ENCODE measurements at places on chromosomes 5 and 9. TPM values are rescaled to one million over a fixed set of nuclear protein-coding genes. Genes with fewer than 3 reads are reported as not detected.

GRCh38 chr9:135661816-135662560 lies 1.1 kb upstream of the LCN9 start:
- DNase-seq, result no peak

DNA sequence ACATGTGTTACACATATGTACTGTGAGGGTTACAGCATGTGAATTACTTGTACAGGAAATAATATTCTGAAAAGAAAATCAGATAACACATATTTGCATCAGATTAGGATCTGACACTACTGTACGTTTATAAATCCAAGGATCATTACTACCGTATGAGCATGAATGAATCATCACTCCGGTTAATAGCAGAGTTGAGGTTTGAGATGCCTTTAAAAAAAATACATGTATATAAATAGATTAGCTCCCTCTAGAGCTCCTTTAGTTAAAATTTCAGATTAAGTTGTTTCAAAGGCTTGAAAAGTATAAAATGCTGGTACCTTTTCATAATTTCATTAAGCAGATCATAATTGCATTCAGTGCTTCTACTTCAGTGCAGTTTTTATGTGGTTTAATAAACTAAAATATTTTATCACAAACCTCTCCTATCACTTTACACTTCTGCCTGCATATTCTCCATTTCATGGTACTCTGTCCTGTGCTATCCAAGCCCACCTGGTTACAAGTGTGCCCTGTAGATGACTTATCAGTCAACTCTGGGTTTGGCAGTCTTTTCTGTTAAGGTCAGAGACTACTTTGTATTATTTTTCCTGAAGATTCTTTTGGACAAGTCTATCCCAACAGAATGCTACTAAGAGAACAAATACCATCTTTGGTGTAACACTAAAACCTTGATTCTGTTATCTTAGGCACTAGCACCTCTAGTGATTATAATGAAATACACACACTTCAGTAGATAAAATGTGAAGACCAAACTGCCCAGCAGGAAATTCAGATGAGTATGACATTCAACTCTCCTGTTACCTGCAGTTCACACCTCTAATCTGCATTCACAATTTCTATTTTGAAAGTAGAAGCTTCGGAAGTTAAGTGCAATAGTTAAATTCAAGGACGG lies 48.0 kb upstream of the POU5F2 start:
- DNase-seq, result no peak

- no peak for DNase-seq
These were observed 338.1 kb downstream of the ASTN2 start for GRCh38 chr9:117076571-117077290.

DNA sequence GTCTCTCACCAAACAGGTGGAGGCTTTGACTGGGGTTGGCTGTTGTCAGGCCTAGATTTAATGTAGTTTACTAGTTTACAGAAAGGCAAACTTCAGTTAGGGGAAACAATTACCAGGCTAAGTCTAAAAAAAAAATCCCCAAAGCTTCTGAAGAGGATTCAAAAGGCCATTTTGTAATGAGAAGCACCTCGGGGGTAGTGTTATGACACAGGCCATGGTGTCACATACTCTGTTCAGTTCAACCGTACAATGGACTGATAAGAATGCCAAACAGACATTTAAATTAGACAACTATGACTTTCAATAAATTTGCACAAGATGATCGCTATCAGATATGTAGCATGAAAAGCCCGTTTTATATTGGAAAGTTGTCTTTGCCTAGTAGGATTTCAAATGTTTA lies 120.1 kb upstream of the PCA3 start:
- no peak for DNase-seq

GRCh38 chr9:4970970-4971641 lies 14.0 kb upstream of the JAK2 start:
- DNase-seq, result no peak

DNA sequence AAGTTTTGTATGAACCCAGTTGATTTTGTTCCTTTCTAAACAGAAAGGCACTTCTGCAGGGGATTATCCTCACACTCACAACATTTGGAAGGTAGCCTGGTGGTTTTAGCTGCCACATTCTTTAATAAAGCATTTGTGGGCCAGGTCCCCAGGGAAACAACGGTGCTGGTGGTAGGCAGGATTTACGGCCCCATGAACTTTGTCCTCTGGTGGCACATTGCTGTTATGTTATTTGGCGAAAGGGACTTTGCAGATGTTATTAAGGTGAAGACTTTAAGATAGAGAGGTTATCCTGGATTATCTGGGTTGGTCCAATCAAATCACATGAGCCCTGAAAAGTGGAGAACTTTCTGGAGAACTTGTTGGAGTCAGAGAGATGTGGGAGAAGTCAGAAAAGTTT lies 86.3 kb upstream of the C9orf72 start:
- DNase-seq, result no peak

DNA sequence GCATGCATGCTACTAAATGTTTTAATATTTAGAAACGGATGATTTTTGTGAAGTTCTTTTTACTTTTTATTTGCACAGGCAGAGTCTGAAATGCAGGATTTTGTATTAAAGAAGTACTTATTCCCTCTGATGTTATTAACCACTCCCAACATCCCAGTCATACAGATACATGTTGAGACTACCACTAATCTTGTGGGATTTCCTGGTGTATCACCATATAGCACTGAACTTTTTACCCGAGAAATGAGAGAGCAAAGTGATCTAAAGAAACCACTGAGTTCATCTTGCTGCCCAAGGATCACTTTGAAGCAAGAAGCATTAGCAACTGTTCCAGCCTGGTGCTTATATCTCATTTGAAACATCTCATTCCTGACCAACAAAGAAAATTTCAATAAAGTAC lies 443.8 kb downstream of the BNC2 start:
- DNase-seq, result no peak

- no peak for DNase-seq
These were observed 207.6 kb upstream of the S1PR3 start for GRCh38 chr9:88783711-88784083.

GRCh38 chr5:174773371-174773770 lies 49.0 kb downstream of the MSX2 start:
- no peak for DNase-seq

GRCh38 chr9:4339836-4340560 lies 40.1 kb upstream of the GLIS3 start:
- no peak for DNase-seq

DNA sequence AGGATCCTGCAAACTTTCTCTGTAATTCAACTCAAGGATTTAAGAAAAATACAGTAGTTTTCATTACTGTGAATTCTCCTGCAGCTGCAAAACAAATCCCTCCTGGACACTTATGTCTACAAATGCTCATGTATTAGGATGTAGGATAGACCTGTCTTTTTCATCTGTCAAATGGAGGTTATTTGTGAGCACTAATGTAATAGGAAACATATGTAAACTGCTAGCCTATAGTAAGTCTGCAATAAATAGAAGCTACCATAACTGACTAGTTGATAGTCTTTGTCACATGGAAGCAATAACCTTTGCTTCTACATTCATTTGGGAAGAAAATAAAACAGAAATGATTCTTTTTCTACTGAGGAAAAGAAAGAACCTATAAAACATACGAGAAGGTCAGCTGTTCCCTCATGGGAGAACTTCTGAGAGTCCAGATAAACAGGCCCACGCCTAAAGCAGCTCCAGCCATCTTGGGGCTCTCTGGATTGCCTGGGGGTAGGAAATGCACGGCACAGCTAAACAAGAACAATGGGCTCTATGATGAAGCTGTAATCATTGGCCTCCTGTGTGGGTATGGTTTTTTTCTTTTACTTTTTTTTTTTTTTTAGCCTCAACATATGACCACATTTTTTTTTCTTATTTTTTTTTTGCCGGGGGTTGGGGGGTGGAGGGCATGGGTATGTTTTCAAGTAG lies 6.2 kb downstream of the KCNV2 start:
- DNase-seq, result no peak

- DNase-seq, result no peak
These were observed 591.7 kb upstream of the PTPRD start for GRCh38 chr9:11204521-11204920.

Gene FBN2
- 98.3 TPM for polyA plus RNA-seq

- no peak for DNase-seq
These were observed 53.6 kb downstream of the RXRA start for GRCh38 chr9:134379831-134380365.

DNA sequence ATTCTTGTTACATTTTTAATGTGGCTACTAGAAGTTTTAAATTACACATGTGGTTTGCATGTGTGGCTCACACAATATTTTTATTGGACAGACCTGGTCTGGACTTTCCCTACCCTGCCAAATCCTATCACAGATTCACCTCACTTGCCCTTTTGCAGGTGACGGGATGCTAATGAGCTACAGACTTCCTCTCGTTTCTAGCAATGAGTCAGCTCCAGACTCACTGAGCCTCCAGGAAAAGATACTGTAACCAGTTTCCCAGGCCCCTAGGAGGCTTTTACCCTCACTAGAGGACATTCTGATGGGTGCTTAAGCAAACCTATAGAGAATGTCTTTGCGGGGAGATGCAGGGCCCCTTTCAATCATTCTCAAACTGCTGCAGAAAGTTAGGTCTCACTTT lies 135.4 kb downstream of the WDR41 start:
- DNase-seq, result no peak

GRCh38 chr9:9913276-9913832 lies 699.4 kb downstream of the PTPRD start:
- DNase-seq, result no peak

- DNase-seq, result no peak
These were observed 195.7 kb downstream of the CRB2 start for GRCh38 chr9:123551734-123552133.

GRCh38 chr5:98638111-98638510 lies 135.4 kb upstream of the RGMB start:
- DNase-seq, result no peak

DNA sequence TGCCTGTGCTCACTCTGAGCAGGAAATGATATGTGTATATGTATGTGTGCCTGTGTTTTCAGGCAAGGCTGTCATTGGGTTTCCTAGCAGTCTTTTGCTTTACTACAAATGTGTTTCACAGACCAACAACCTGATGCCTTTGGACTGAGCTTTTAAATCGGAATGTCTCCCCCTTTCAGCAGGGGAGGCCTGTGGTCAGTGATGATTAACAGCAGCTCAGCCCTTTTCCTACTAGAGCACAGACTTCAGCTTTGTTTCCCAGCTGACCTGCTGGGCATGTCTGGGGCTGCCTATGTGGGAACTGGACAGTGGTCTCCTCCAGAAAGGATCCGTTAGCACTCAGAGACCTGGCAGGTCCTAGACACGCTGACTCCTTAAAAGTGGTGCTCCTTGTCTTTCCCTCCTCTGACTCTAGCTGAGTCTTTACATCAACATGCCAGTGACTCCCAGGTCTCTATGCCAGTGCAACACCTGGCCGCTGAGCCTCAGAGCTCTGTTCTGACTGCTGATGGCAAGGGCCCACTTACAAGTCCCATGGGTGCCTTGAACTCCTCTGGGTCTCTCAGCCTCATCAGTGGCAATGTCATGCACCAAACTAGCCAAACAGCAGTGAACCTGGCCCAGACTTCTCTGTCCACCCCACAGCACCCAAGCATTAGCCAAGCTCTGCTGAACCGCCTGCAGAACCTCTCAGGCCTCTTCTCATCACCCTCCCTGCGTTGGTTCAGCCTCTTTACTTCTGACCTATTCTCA lies 7.7 kb downstream of the MACROH2A1 start:
- no peak for DNase-seq

DNA sequence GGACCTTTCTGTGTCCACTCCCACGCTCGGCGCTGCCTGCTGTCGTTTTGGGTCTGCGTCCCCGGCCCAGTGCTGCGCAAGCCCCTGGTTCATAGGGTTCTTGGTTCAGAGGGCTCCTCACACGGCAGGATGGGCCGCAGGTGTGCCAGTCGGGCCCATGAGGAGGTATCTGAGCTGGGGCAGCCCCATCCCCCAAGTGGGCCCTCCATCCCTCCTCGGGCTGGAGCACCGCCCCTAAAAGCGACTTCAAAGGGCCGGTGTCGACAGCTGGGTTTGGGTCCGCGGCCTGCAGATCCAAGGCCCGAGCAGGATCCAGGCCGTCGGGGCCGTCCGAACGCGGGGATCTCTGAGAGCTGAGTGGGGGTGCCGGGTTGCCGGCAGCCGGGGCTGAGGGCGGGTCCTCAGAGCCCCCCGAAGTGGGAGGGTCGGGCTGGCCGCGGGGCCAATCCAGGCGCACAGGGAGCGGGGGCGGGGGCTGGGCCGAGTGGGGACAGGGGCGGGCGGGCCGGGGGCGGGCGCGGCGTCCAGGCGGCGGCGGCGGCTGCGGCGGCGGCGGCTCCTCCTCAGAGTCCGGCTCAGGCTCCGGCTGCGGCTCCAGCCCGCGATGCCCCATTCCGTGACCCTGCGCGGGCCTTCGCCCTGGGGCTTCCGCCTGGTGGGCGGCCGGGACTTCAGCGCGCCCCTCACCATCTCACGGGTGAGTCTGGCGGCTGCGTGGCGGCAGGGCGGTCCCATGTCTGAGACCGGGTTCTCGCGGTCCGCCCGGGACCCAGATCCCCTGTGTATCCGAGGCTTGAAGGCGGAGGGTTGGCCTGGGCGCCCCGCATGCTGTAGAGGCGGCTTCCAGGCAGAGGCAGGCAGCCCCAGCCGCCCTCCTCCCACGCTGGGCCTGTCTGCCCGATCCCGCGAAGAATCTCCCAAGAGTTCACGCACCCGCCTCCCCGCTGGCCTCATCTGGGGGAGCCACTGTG lies at the start of gene PDLIM4:
TSS of gene PDLIM4 (plus strand) at position 566 of the 971 bp plus-strand sequence. CDS start at position 605, 39 bp downstream.
- no peak for DNase-seq

DNA sequence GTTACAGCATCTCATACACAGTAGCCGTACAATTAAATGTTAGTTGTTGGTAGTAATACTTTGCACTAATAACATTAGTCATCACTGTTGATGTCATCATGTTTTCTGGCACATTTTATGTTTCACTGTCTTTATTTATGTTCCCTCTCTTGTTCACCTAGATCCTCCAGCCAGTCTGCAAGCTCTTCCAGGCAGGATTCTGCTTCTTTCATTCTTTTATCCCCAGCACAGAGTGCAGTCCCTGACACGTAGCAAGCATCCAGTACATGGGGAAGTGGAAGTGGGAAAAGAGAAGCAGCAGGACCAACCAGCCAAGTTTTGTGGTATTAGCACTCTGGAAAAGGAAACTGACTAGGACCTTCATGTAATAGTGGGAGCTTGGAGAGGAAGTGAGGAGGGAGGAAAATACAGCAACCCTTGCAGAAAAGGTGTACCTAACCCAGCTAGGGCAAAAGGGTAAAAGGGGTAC lies 89.7 kb upstream of the SLC44A1 start:
- DNase-seq, result no peak

Gene LCNL1
- 0.22 TPM for polyA plus RNA-seq

GRCh38 chr9:70983723-70984295 lies 137.6 kb downstream of the TRPM3 start:
- no peak for DNase-seq
